ENCODE measurements at places on chromosomes 12 and 14.

DNA sequence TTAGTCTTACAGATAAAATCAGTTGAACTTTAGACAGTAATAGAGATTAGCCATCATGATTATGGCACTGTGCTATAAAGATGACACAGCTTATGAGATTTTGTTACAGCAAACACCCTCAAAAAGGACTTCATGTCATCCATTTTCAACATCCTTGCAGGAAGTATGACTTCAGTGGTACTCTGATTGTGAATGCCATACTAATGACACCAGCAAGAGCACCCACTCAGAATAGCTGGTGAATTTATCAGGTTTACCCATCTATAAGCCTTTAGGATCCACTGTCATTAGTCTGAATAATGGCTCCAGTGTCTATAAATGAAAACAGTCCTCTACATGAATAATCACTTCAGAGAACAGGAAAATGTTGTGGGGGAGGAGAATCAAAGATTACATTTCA is 615.2 kb downstream of the RPS29 start:
- DNase-seq: no peak

DNA sequence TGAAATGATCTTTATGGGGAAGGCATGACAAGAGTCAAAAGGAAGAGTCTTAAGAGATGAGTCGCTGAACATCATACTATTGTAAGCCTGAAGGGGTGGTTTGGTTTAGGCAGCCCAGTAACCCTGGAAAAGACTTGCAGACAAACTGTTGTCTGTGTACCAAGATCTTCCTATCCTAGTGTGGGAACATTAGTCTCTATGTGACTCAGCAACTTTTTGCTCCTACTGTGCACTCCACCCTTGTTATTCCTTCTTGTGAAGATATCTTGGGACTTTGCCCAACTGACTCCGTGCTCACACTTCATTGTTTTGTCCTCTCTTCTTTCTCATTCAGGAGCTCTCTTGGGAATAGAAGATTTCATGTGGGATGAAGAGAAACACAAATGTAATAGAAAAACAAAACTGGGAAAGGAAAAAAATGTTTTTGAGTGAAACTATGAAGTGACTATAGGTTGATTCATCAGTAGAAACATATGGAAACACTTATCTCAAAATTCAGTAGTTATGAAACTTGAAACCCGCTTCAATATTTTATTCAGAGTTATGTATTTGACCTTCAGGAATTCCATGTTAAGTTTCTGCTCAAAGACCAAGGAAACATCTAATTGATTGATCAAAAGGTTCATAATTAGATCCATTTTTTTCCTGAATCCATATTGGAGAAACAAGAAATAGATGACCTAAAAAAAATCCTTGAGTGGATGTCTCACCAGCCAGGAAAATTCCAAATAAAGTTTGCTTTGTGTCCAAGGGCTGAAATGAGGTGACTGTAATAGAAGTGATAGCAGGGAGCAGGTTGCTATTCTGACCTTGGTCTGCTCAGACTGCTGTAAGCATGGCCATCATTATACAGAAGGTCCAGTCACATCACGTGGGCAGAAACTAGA is 67.2 kb downstream of the BTG1 start:
- DNase-seq: peak; percentile 66

GRCh38 chr12:117967512-117967911 is 1.3 kb downstream of the KSR2 start:
- no peak for DNase-seq

GRCh38 chr12:32618115-32618514 is 61.0 kb upstream of the DNM1L start:
- no peak for DNase-seq

DNA sequence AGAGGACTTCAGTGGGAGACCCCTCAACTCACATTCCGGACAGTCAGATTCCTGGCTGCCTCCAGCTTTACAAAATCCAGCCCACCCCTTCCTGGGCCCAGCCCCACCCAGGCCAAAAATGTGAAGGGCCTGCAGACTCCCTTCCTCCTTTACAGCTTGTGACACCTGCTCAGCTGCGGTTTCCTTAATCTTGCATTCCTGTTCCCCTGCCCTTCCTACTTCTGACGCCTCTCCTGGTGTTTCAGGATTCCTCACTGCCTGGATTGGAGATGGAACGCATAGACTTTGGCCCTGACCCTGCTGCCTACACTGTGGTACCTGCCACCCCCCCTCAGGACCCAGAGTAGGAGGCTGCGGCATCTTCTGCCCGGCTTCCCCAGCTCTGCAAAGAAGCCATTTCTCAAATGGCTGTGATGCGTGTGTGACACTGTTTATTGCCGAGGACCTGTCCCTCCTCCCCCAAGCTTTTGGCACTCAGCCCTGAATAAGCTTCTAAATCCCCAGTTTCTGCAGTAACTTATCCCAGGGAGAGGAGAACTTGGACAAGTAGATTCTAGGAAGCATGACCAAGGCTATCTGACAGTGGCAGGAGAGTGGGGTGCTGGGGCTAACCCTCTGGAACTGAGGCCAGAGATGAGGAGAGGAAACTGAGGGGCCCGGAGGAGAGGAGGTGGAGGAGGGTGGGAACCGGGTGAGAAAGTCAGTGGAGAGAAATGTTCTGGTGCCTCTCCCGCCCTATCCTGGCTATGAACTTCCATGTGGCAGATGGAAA is 24.9 kb upstream of the BCDIN3D start:
- DNase-seq: peak; percentile 42

DNA sequence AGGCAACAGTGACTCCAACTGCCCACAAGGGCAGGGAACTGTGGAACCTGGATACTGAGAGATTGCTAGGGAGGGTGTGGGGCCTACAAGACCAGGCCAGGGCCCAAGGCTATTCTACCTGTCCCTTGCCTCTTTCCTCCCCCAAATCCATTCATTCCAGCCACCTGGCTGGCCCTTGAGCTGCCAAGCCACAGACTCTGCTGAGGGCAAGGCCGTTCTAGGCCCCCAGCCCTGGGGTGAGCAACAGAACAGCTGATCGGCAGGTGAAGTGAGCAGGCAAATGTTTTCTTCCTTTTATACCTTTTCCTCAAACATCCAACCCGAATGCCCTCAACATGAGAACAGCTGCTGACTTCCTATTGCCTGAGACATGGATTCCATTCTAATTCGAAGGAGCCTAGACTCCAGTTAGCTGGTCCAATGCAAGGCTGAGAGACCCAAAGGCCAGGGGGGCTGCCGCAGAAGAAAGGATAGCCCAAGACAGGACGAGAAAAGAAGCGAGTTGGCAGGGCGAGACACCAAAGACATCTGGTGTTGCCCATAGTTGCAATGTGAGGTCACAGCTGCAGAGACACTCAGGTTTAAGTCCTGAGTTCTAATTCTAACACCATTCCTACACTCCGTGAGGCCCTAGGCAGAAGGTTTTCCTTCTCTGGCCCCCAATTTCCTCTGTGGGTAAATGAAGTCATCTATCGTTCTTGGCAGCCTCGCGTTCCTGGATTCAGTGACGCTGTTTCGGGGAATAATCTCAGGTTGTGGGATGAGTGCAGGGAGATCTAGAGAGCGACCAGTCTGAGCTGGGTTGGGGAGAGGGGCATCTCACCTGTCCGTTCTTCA is 1.7 kb downstream of the C1QL4 start:
- no peak for DNase-seq

- no peak for DNase-seq
Measured at GRCh38 chr12:83003026-83003425, 316.3 kb downstream of the TMTC2 start.

DNA sequence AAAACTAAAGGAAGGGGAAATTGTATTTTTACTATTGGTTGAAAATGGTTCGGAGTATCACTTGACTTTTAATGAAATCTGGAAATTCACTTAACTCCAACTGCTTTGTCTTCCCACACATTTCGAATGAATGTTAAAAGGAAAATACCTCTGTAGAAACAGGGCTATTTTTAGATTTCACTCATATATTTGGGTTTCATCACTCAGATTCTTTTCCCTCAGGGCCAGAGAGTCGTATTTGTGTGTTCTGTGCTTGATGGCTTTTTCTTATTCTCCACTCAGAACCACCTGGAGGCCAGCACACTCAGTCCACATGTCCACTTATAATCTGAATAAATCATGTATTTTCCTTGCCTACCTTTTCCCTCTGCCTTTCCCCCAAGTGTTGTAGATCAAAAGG is 40.0 kb downstream of the DAAM1 start:
- DNase-seq: no peak

- no peak for DNase-seq
Measured at GRCh38 chr14:104288272-104288671, 149.9 kb downstream of the KIF26A start.

DNA sequence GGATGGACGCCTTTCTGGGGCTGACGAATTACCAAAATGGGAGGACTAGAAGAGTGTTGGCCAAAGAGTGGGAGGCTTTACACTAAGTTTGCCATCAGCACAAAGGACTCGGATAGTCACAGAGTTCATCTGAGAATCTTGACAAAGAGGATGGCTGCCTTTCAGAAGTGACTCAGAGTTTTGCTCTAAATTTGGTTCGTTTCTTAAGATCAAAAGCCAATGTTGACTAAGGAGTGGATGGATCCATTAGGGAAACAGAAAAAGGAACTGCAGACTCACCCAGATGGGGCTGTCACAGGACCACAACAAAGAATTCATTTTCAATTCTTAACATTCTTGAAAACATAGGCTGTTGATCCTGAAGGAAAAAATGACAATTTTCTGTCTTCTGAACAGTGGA is 81.3 kb upstream of the DUSP6 start:
- DNase-seq: no peak

DNA sequence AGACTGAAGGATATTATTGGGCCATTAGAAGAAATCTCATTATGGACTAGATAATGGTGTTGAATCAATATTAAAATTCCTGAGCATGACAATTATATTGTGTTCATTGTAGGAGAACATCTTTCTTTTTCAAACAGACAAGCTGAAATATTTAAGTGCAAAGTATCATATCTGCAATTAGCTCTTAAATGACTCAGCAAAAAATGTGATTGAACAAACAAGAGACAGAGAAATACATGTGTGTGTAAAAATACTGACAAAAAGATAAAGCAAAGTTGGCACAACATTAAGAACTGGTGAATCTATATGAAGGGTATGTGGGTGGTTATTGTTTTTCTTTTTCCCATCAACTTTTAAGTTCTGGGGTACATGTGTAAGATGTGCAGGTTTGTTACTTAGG is 9.5 kb downstream of the CEP290 start:
- DNase-seq: peak; percentile 5

DNA sequence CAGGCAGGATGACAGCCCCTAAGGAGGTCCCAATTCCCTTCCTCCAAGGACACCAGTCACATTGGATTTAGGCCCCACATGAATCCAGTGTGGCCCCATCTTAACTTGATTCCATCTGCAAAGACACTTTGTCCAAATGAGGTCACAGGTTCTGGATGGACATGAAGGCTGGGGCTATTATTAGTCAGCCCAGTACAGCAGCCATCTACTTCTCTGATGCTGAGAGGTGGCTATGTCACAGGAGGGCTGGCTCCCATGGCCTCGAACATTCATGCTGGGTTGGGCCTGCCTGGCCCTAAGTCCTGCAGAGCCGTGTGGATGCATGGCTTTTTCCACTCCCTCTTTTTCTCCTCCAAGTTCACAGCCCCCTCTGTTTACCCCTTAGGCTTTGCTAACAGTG is 35.9 kb downstream of the SLC15A4 start:
- no peak for DNase-seq

DNA sequence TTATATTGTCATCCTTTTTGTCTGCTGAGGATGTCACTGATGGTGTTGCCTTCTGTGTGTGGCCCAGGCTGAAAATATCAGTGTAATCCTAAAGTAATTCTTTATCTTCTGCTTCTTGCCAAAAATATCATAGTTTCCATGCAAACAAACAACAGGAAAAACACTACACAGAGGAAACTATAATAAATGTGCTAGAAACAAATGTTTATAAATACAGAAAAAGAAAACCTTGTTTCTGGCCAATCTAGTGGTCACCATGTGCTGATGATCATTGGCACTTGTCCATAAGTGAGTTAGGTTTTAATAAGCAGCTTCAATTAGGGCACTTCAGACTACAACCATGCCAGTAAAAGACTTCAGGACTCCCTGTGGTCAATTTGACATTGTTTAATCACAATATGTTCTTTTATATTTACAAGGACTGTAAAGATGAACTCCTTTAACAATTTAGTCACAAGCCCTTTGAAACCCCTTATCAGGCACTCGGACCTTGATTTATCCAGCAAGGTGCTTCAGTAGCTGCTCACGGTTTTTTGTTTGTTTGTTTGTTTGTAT is 124.8 kb downstream of the TMTC3 start:
- no peak for DNase-seq

- no peak for DNase-seq
Measured at GRCh38 chr12:3489057-3489456, 1.9 kb upstream of the PRMT8 start.

DNA sequence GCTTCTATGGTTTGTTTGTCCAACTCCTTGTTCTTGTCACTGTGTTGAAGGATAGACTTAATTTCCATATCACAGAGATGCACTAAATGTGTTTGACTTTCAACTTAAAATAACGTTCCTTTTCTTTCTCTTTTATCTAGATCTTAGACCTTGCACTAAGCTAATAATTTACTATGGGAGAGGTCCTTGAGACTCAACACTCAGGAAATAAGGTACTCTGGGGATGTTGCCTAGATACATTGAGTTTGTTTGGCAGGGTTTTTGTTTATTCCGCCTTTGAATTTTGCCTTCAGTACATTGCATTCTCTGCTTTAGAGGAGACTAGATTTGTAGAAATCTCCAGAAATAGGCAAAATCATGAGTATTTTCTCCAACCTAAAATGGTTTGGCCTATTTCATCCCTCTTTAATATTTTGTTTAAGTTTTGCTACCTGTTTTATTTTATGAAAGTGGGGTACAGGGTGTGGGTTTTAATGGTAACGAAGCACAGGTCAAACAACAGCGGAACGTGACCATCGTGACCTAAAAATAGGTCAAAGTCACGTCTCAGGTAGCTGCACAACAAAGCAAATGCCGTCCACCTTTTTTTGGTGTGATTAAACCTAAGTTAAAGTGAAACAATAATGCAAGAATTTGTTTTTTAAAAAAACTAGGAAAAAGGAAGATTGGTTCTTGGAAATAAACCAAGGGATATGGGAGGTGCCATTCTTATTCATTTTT is 115.3 kb upstream of the CPSF6 start:
- DNase-seq: no peak
